ENCODE measurements at places on chromosomes 13 and 19.

DNA sequence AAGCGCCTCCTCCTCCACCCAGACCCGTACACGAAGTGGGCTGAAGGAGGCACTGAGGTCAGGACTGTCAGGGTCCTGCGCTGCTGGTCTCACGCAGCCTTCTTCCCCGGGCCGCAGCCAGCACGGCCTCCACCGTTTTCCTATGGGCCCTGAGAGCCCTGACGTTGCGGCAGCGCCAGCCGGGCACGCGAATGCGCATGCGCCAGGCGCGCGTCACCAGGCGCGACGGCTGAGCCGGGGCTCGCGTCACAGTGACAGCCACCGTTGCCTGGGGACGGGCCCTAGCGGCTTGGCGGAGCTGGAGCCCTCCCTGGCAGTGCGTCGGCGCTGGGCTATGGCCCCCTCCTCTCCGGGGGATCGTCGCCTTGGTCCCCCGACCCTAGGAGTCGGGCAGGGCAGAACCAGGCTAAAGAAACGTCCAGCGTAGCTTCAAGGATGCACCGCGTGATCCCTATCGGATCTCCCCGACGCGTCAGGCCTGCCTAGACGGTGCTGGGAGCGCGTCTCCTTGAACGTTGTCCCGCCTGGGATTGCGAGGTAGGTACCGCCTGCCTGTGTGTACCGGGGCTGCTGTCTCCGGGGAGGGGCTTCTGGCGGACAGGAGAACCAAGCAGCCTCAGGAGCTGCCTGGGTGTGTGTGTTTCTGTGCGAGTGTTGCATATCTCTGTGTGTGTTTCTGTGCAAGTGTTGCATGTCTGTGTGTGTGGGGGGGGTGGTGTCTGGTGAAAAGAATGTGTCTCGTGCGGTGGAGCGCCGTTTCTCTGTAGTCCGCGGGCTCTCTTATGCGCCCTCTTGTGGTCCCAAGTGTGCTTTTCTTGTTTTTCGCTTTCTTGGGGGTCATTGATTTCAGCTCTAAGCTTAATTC, 43.2 kb downstream of the ZNF571 start:
- peak; percentile 71 for DNase-seq

- DNase-seq = no peak
Observed at GRCh38 chr19:43499042-43499441, 5.5 kb downstream of the PHLDB3 start.

DNA sequence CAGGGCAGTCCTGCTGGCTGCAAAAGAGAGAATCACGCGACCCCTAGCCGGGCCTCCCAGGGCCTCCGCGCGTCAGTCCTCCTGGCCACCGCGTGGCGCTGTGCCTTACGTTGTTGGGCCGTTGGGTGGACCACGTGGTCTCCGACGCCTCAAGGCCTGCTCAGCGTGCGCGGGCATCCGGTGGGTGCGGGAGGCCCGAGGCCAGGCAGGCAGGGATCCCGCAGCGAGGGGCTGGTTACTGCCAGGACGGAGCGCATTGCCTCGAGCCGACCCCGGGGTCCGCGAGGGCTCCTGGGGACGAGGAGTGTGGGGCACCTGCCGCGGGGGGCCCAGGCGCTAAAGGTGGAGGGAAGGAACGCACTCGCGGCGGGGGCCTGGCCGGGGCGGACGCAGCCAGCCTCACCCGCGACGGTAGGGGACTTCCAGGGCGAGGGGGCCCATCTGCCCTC, at the start of gene TDRD12:
TDRD12 (plus strand) TSS at position 157 of the 449 bp plus-strand sequence. CDS start 306 bp downstream, outside the sequence.
- no peak for DNase-seq

GRCh38 chr19:23832717-23833327, 74.1 kb upstream of the ZNF681 start:
- DNase-seq = no peak

- DNase-seq = peak; percentile 28
Observed at GRCh38 chr19:11737964-11738745, 591 bp downstream of the ZNF823 start.

- no peak for DNase-seq
Observed at GRCh38 chr13:21998279-21998990, 327.6 kb downstream of the FGF9 start.

GRCh38 chr19:38375098-38375493, 725 bp downstream of the PSMD8 start:
- peak; percentile 38 for DNase-seq

DNA sequence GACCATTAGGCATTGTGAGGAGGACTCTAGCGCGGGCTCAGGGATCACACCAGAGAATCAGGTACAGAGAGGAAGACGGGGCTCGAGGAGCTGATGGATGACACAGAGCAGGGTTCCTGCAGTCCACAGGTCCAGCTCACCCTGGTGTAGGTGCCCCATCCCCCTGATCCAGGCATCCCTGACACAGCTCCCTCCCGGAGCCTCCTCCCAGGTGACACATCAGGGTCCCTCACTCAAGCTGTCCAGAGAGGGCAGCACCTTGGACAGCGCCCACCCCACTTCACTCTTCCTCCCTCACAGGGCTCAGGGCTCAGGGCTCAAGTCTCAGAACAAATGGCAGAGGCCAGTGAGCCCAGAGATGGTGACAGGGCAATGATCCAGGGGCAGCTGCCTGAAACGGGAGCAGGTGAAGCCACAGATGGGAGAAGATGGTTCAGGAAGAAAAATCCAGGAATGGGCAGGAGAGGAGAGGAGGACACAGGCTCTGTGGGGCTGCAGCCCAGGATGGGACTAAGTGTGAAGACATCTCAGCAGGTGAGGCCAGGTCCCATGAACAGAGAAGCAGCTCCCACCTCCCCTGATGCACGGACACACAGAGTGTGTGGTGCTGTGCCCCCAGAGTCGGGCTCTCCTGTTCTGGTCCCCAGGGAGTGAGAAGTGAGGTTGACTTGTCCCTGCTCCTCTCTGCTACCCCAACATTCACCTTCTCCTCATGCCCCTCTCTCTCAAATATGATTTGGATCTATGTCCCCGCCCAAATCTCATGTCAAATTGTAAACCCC, 2.8 kb upstream of the CEACAM5 start:
- DNase-seq = peak; percentile 8

DNA sequence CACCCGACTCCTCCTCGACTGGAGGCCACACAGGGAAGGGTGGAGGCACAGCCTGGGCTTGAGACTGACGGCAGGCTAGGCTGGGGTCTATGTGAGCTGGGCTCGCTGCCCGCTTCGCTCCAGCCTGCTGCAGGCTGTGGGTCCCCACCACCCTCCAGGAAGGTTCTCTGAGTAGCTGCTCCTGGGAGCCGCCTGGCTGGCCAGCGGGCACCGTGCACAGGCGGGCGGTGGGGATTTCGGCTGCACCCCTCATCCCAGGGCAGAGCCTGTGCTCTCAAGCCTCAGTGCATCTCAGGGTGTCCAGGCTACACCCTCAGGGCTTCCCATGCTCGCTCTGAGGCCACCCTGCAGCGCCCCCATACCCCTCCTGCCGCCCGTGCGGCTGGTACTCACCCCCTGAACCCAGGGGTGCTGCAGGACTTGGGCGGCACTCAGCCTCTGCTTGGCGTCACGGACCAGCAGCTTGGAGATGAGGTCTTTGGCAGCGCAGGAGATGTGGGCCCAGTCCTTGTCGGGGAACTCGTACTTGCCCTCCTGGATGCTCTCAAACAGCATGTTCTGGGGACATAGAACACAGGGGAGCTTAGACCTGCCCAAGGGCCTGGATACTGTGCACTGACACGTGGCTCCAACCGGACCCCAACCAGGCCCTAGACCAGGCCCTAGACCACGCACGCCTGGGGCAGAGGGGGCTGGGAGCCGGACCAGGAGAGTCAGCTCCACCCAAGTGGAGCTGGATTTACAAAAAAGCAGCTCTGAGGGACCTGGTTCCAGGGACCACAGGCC, 10.2 kb downstream of the MKNK2 start:
- no peak for DNase-seq

DNA sequence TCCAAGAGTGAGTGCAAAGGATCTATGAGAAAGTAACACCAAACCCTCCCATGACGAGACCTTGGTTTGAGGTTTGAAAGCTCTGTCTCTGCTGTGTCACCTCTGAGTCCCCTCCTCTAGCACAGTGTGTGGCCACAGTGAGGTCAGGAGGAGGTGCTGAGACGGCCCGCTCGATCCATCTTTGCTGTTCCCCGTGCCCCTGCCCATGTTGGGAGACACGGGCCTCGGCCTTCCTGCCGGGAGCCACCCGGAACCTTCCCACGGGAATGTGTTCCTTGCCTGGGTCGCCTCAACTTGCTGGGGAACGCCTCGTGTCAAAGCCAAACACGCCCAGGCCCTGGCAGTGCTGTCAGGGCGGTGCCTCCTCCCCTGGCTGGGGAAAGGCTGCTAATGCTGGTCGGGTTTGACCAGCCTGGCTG, 10.1 kb downstream of the NANOS3 start:
- no peak for DNase-seq

- DNase-seq = no peak
Observed at GRCh38 chr13:102793611-102794355, 5.0 kb downstream of the POGLUT2 start.

GRCh38 chr19:33187183-33187540, 7.0 kb upstream of the LRP3 start:
- no peak for DNase-seq

DNA sequence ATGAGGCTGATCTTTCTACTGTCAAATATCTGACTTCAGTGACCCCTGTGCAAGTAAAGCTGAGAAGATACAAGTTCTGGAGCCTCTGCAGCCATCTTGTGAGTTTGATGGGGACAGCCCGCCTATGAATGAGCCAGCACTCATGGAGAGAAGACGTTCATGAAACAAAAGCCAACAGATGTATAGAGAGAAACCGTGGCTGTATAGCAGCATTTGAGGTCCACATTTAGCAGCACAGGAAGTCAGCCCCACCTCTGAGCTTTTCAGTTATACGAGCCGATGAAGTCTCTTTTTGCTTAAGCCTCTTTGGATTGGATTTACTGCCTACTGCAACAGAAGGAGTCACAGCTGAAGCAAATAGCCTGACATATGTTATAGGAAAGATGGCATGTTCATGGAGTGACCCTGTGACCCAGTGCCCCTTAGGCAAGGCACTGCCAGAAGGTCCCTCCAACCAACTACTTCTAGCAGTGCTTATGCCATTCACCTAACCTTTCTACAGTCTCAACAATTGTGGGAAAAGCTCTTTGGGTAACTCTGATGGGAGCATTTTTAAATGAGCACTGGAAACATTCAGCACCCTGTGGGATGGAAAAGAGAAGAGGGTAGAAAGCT, 3.5 kb upstream of the DLEU7 start:
- DNase-seq = no peak

DNA sequence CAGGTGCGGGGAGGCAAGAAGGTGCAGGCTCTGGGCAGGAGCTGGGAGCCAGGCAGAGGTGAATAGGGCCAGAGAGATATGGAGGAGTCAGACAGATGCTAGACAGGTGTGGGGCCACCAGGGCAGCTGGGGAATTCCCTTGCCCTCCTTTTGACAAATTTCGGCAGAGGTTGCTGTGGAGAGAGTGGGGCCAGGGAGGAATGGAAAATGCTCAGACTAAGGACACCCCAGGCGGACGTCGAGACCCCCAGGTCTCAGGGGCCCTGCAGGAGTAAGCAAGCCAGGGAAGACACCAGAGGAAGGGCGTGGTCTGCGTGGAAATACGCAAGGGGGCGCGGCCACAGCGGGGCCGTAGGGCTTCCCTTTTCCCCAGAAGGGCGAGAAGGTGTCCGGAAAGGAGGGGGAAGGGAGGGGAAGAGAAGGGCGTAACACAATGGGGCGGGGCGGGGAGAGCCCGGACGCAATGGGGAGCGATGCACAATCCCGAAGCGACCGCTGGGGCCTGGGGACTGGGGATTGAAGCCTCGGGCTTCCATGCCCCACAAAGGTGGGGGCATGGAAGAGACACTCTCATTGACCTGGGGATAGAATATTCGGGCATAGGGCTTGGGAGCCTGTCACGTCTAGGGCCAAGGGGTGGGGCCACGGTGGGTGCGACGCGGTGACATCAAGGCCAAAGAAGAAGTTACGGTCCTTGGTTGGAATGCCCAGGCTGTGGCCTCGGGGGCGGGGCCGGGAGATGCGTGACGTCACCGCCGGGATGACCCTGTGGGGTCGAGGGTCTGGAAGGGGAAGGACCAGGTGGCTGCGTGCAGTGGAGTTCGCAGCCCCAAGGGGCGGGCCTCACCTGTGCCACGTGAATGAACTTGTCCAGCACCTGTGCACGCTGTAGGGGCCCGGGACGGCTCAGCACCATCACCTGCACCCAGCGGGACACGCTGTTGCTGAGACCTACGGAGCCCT, 8.2 kb downstream of the RASGRP4 start:
- DNase-seq = no peak

- DNase-seq = peak; percentile 16
Observed at GRCh38 chr19:48543121-48543710, 8.8 kb upstream of the SULT2B1 start.

DNA sequence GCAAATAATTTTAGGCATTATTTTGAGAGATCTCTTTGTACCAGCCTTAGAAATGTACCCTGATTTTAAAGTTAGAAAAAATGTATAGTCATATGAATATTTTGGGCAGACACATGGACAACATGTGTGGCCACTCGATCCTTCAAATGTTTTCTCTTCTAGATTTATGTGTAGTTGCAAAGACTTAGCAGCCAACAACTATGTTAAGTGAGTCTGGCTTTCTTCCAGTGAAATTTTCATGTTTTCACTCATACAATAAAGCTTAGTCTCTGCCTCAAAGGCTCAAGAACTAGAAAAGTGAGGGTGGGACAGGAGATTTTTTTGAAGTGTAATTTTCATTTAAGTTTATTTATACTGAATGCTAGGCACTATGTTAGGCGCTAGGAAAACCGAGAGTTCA, 207.7 kb upstream of the DACH1 start:
- no peak for DNase-seq

- DNase-seq = no peak
Observed at GRCh38 chr19:16037424-16038195, 38.7 kb upstream of the TPM4 start.

- DNase-seq = no peak
Observed at GRCh38 chr13:101955764-101956163, 446.1 kb downstream of the FGF14 start.

- DNase-seq = peak; percentile 14
Observed at GRCh38 chr13:44347949-44348348, 25.7 kb upstream of the SERP2 start.

GRCh38 chr19:14476673-14477401, 1.7 kb upstream of the PTGER1 start:
- peak; percentile 95 for DNase-seq

DNA sequence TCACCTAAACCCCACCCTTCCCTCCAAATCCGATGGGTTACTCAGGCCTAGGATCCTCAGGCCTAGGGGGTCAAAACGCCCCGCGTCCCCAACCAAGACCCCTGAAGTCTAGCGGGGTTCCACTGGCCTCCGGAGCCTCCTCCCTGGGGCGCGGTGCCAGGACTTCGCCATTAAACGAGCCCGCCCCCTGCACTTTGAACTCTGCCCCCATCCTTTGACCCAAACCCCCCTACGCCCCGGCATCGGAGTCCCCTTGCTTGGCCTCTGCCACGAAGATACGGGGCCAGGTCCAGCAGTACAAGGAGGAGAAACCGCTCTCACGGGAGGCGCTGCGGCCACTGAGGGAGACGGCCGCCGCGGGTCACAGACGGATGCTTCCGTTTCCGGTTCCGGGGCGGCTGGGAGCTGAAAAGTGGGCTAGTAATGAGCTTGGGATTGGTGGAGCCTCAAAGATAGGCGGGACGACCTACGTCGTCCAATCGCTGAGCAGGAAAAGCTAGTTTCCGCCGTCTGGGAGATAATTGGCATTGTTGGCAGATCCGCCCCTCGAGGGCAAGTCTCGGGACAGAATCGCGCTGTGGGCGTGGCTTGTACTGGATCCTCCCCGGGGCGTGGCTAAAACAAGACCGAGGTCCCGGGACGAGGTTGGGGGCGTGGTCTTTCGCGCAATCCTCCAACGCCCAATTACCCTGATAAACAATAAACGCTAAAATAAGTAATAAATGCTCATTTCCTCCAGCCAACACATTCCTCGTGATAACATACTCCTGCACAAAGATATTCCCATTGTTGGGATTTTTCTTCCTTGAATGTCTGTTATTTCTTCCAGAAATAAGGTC, 5.7 kb upstream of the ZNF77 start:
- peak; percentile 99 for DNase-seq

GRCh38 chr13:86309881-86310280, 510.7 kb upstream of the SLITRK6 start:
- no peak for DNase-seq

All from iris pigment epithelial cell (primary cell).